ENCODE measurements at places on chromosomes 6 and 20. TPM values are rescaled to one million over a fixed set of nuclear protein-coding genes. Genes with fewer than 3 reads are reported as not detected.

The C20orf202 gene
- total RNA-seq: not detected

The CRISP2 gene
- total RNA-seq: not detected

The GINS1 gene
- 32.9 TPM for total RNA-seq

The TNXB gene
- total RNA-seq: 1.3 TPM

The CD93 gene
- 0.36 TPM for total RNA-seq

The ELOVL2 gene
- not detected for total RNA-seq

The TDRD6 gene
- total RNA-seq: not detected

The C4A gene
- 3.0 TPM for total RNA-seq

The ENTPD6 gene
- total RNA-seq: 49.6 TPM

The TMC2 gene
- not detected for total RNA-seq

The OLIG3 gene
- 0.17 TPM for total RNA-seq

The HLA-G gene
- 0.32 TPM for total RNA-seq

The ZFAND3 gene
- 29.3 TPM for total RNA-seq

The HLA-DRA gene
- total RNA-seq: 12.9 TPM

The NNAT gene
- total RNA-seq: 0.32 TPM

The MUCL3 gene
- total RNA-seq: not detected

The TNFRSF6B gene
- not detected for total RNA-seq

The IFT52 gene
- 19.0 TPM for total RNA-seq

The NOTCH4 gene
- 1.4 TPM for total RNA-seq

The IL17A gene
- total RNA-seq: 0.78 TPM

The ZSCAN23 gene
- total RNA-seq: 1.3 TPM

The SLC17A1 gene
- total RNA-seq: not detected

The LY6G6F gene
- total RNA-seq: not detected

The STK4 gene
- 190 TPM for total RNA-seq

The FNDC1 gene
- not detected for total RNA-seq

The FABP7 gene
- total RNA-seq: not detected

The LAMP5 gene
- not detected for total RNA-seq

The TSHZ2 gene
- total RNA-seq: 0.76 TPM

The RAD21L1 gene
- total RNA-seq: not detected

The ARG1 gene
- not detected for total RNA-seq

The ABHD12 gene
- total RNA-seq: 24.7 TPM

The PPP1R14C gene
- 0.96 TPM for total RNA-seq

The LY6G6C gene
- not detected for total RNA-seq

The PPP1R3G gene
- total RNA-seq: not detected

The SEMG2 gene
- total RNA-seq: not detected

The PRSS16 gene
- total RNA-seq: 0.44 TPM

The PCK1 gene
- not detected for total RNA-seq

The PGC gene
- not detected for total RNA-seq

The LPA gene
- total RNA-seq: not detected

The DNAH8 gene
- total RNA-seq: 0.04 TPM

The IMPG1 gene
- not detected for total RNA-seq

The TRIM15 gene
- not detected for total RNA-seq

The NKX2-2 gene
- not detected for total RNA-seq

The OPRM1 gene
- total RNA-seq: not detected

The ZNF334 gene
- total RNA-seq: 2.3 TPM

The AIF1 gene
- total RNA-seq: 53.8 TPM

The ADGB gene
- total RNA-seq: 0.52 TPM

The ZSCAN12 gene
- total RNA-seq: 5.0 TPM

The FERMT1 gene
- total RNA-seq: 0.44 TPM

The KHDC1L gene
- 0.31 TPM for total RNA-seq

The NHLRC1 gene
- 0.23 TPM for total RNA-seq

The TAP2 gene
- 178 TPM for total RNA-seq
